RWPE2 (cell line): ENCODE measurements at places on chromosomes 13 and 19.

DNA sequence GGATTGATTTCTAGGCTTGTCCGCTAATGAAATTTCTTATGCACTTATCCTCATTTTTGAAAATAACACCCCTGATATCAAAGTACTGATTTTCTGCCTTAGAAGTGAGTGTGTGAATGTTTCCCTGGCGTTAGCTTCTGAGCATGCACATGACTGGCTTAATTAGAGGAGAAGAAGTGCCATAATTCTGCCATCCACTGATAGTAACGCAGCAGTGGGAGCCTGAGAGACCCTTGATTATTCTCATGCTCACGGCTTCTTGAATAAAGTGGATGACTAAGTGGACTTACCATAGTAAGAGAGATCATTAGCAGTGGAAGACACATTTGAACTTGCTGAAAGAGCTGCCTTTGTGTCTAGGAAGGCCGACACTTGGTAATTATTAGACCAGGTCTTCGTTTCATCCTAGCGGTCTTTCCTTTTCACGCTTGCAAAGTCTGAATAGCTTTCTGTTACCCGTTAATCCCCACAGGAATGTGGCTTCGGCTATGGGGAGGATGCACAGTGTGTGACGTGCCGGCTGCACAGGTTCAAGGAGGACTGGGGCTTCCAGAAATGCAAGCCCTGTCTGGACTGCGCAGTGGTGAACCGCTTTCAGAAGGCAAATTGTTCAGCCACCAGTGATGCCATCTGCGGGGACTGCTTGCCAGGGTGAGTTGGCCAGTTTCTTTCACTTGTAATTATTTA, 45.3 kb downstream of the TNFRSF19 start:
- no peak overlapping the region for H3K4me3 ChIP-seq
- no peak overlapping the region for H3K27ac ChIP-seq
- DNase-seq = no peak
- H3K27me3 ChIP-seq = no peaks in the 10 kb centered on the region
- peaks cover 7% of the 10 kb centered on the region for H3K4me1 ChIP-seq
- no peaks in the 10 kb centered on the region for H3K36me3 ChIP-seq

DNA sequence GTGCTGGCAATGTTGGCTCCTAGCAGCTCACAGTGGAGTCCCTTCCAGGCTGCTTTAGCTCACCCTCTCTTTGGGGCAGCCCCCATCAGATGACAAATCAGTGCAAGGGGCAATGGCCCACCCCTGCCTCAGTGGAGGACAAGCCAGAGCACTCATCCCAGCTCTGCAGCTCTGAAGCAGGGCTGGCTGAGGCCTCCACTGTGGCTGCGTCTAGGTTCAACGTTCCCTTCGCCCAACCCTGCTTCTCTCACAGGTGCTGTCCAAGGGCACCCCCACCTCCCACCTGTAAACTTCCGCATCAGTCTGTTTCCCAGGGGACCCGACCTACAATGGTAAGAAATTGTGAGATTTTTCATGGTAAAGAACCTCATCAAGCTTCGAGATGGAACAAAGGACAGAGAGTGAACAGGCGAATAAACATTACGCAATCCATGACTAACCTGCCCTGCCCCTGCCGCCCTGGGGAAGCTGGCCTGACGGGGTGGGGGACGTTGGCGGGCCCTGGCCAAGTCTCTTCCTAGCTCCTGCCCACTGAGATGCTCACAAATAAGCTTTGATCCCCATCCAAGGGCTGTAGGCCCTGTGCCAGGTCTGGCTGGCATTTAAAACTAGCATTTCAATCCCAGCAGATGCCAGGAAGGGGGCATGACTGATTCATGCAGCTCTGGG, 40.5 kb downstream of the DZIP1 start:
- DNase-seq = peak; percentile 74
- H3K36me3 ChIP-seq = peaks cover 46% of the 10 kb centered on the region
- no peak overlapping the region for H3K4me3 ChIP-seq
- no peaks in the 10 kb centered on the region for H3K27me3 ChIP-seq

GRCh38 chr19:40283414-40284250, 1.5 kb downstream of the AKT2 start:
- peaks cover 4% of the 10 kb centered on the region; the same call in 1 of the 2 replicates for H3K36me3 ChIP-seq
- peak overlapping the region; percentile 64 for H3K27ac ChIP-seq
- H3K4me1 ChIP-seq = peaks cover 4% of the 10 kb centered on the region
- peak overlapping the region; percentile 88 for H3K4me3 ChIP-seq
- DNase-seq = no peak

DNA sequence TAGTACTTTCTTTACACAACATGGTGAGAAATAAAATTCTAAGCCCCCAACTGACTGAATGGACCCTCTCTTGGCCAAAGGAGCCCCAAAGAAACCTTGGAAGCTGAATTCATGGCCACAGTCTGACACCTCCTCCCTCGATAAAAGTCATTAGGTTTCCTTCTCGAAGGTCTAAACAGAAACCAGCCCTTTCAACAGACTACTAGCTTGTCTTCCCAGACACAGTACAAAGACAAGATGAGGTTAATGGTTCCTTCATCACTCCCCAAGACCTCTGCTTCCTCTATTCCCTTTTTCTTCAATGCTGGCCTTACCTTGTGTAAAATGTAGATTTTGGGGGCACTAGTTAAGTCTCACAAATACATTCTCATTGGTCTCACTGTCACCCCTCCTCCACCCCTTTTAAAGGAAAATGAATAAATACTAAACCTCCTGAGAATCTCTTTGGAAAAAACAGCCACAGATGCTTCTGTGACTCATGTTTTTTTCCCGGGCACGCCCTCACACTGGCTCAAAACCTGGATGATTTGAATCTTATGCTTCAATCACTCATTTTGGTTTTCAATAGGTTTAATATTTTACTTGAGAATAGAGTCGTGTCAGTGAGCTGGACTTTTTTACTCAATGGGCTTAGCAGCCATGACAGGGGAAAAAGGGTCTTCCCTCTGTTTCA, 65.8 kb upstream of the MED4 start:
- H3K27ac ChIP-seq = peak overlapping the region; percentile 76
- no peaks in the 10 kb centered on the region for H3K27me3 ChIP-seq
- no peak overlapping the region for H3K4me3 ChIP-seq
- no peak for DNase-seq
- peaks cover 44% of the 10 kb centered on the region for H3K4me1 ChIP-seq
- H3K36me3 ChIP-seq = no peaks in the 10 kb centered on the region

DNA sequence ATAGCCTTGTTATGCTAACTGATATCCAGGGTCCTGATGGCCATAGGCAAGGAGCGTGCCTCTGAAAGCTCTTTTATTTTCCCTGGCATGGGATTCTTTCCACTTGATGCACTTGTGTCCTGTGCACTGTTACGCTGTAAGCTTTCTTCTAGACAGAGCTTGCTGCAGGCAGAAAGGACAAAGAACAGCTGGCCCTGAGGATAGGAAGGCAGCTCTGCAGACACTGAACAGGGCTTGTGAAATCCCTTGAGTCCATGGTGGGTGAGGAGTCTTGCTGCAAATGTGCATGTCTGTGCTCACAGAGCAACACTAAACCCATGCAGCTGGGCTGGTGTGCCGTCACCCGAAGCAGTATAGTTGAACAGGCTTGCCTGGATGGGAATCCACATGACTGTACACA, 126.6 kb downstream of the AKAP11 start:
- DNase-seq = no peak
- no peaks in the 10 kb centered on the region for H3K27me3 ChIP-seq
- no peak overlapping the region for H3K27ac ChIP-seq
- no peak overlapping the region for H3K4me3 ChIP-seq

- peak within 1 kb of the TSS; percentile 71 for H3K4me3 ChIP-seq
- peak within 1 kb of the TSS; percentile 39 for H3K27ac ChIP-seq
Observed at GRCh38 chr19:10085641-10086590, at the start of gene SHFL. SHFL (plus strand) TSS chr19:10086317; CDS start chr19:10086428, 111 bp downstream.

GRCh38 chr13:33079960-33080359, 63.7 kb downstream of the KL start:
- no peaks in the 10 kb centered on the region for H3K27me3 ChIP-seq
- no peak overlapping the region for H3K4me3 ChIP-seq
- no peak for DNase-seq
- H3K4me1 ChIP-seq = peaks cover 6% of the 10 kb centered on the region
- H3K36me3 ChIP-seq = no peaks in the 10 kb centered on the region
- no peak overlapping the region for H3K27ac ChIP-seq

DNA sequence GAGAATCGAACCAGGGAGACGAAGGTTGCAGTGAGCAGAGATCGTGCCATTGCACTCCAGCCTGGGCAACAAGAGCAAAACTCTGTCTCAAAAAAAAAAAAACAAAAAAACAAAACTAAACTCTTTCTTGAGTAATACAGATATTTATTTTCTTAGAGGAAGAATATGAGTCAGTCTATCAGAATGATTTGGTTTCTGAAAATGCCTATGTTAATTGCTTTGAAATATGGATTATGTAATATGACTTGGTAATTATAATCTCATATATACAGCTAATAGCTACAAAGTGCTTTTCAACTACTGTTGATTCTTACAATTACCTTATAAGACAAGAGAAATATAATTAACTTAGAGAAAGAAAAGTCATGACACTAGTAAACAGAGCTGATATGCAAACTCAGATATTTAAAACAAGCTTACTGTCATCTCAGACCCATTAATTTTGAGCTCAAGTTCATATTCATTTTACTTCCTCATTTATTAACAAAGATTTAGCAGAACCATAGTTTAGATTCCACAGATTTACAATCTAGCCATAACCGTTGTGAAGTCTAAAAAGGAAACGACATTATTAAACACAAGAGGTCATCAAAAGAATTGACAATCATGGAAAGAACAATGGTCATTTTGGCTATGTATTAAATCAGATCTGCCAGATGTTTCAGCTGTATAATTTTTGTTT, 88.0 kb downstream of the TBC1D4 start:
- no peak for DNase-seq
- H3K36me3 ChIP-seq = no peaks in the 10 kb centered on the region
- no peaks in the 10 kb centered on the region for H3K27me3 ChIP-seq
- no peak overlapping the region for H3K27ac ChIP-seq
- no peaks in the 10 kb centered on the region for H3K4me1 ChIP-seq

GRCh38 chr19:8148410-8149260, 757 bp downstream of the FBN3 start:
- H3K27ac ChIP-seq = no peak overlapping the region
- H3K4me1 ChIP-seq = no peaks in the 10 kb centered on the region
- no peaks in the 10 kb centered on the region for H3K36me3 ChIP-seq
- DNase-seq = no peak

- H3K4me1 ChIP-seq = no peaks in the 10 kb centered on the region
- H3K27ac ChIP-seq = no peak overlapping the region
- no peaks in the 10 kb centered on the region for H3K27me3 ChIP-seq
- H3K36me3 ChIP-seq = no peaks in the 10 kb centered on the region
Observed at GRCh38 chr13:105732806-105733529, 802.5 kb downstream of the EFNB2 start.

DNA sequence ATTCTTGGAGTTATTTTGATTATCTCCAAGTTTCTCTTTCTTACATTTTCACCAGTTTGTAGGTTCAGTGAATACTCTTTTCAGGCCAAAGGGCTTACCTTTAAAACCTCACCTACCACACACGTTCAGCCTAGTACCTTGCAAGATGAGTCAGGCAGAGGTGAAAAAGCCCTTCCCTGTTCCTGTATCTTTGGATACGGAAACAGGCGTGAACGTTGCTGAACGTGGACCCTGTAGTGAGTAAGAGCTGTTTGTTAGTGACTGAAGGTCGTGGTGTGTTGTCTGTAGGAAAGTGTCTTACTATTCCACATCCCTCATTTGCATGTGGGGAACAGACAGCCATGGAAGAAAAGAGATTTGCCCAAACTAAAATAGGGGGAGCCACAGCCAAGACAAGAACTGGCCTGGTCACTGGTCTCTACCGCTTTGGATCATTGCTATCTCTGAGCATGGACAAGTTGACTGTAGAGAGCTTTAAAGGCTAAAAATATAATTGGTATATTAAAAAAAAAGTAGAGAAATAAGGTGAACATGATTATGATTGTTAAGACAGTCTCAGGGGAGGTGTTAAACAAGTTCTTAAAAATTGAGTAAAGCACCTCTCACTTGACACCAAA, 3.5 kb downstream of the CEBPG start:
- no peaks in the 10 kb centered on the region for H3K27me3 ChIP-seq

- H3K4me3 ChIP-seq = no peak overlapping the region
- no peak overlapping the region for H3K27ac ChIP-seq
- DNase-seq = no peak
- H3K36me3 ChIP-seq = no peaks in the 10 kb centered on the region
Observed at GRCh38 chr13:76709851-76710250, 176.4 kb downstream of the KCTD12 start.

- no peaks in the 10 kb centered on the region for H3K36me3 ChIP-seq
- H3K4me1 ChIP-seq = no peaks in the 10 kb centered on the region
- no peak overlapping the region for H3K4me3 ChIP-seq
- peaks cover 9% of the 10 kb centered on the region for H3K27me3 ChIP-seq
- no peak overlapping the region for H3K27ac ChIP-seq
- no peak for DNase-seq
Observed at GRCh38 chr19:29308977-29309590, 96.1 kb upstream of the UQCRFS1 start.

- no peaks in the 10 kb centered on the region for H3K36me3 ChIP-seq
- H3K4me3 ChIP-seq = no peak overlapping the region
- no peak overlapping the region for H3K27ac ChIP-seq
- no peaks in the 10 kb centered on the region for H3K4me1 ChIP-seq
Observed at GRCh38 chr13:39894586-39894985, 239.1 kb downstream of the COG6 start.

GRCh38 chr13:77544355-77544754, 8.8 kb downstream of the SCEL start:
- H3K4me1 ChIP-seq = peaks cover 17% of the 10 kb centered on the region
- H3K27me3 ChIP-seq = no peaks in the 10 kb centered on the region
- DNase-seq = no peak
- H3K27ac ChIP-seq = peak overlapping the region; percentile 17
- no peaks in the 10 kb centered on the region for H3K36me3 ChIP-seq
- no peak overlapping the region for H3K4me3 ChIP-seq
